ENCODE measurements at places on chromosomes 4 and X. TPM values are rescaled to one million over a fixed set of nuclear protein-coding genes. Genes with fewer than 3 reads are reported as not detected.

The AADAT gene
- 3.1 TPM for total RNA-seq

The DMRTC1 gene
- total RNA-seq = not detected

The JAKMIP1 gene
- total RNA-seq = not detected

DNA sequence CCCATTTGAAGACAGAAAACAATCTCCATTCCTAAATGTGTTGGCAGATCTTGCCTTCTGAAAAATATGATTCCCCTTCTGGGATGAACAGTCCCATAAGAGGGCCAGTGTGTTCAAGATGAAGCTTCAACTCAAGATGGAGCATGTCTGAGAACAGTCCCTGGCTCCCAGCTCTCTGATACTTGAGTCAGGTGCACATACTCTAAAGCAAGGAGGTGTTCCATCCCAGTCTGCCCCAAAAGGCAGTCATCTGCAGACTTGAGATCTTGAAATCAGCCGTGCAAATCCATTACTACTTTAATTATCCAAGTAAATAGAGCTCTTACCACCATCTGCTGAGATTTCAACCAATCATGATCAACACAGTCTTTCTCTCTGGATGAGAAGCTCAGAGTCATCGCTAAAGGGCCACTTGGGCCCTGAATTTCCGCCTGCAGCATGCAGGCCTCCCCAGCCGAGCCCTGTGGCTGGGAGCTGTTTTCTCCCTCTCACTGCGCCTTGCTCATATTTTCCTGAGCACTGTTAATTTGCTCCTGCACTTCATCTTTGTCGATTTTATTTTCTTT is 22.2 kb downstream of the CCDC149 start:
- H3K36me3 ChIP-seq = no peaks in the 10 kb centered on the region
- no peak for DNase-seq
- no peaks in the 10 kb centered on the region for H3K4me1 ChIP-seq

- H3K27ac ChIP-seq = no peak overlapping the region
- H3K27me3 ChIP-seq = no peaks in the 10 kb centered on the region
- no peaks in the 10 kb centered on the region for H3K36me3 ChIP-seq
- no peak for DNase-seq
Measured at GRCh38 chrX:10749113-10749512, 128.7 kb upstream of the MID1 start.

DNA sequence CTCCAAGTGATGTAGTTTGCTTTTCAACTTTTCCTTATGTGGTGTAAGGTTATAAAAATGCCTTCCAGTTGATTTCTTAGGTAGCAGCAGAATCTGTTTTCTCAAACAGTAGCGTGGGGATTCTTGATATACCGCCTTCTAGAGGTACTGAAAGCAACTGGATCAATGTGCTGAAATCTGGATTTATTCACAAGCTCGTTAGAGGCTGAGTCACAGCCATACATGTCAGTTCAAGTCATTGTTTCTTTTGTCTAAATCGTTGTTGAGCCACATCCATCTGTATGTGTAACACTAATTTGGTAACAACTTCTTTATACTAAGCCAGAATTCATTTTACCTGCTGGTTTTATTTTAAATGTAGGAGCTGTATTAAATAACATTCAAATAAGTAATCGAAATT is 200.0 kb upstream of the MAD2L1 start:
- no peaks in the 10 kb centered on the region for H3K4me1 ChIP-seq
- H3K27me3 ChIP-seq = no peaks in the 10 kb centered on the region
- no peaks in the 10 kb centered on the region for H3K36me3 ChIP-seq
- H3K4me3 ChIP-seq = no peak overlapping the region
- DNase-seq = no peak
- H3K27ac ChIP-seq = no peak overlapping the region

- peak; percentile 2 for DNase-seq
- H3K4me3 ChIP-seq = no peak overlapping the region
- no peaks in the 10 kb centered on the region for H3K27me3 ChIP-seq
Measured at GRCh38 chrX:68503836-68504636, 5.2 kb downstream of the YIPF6 start.

DNA sequence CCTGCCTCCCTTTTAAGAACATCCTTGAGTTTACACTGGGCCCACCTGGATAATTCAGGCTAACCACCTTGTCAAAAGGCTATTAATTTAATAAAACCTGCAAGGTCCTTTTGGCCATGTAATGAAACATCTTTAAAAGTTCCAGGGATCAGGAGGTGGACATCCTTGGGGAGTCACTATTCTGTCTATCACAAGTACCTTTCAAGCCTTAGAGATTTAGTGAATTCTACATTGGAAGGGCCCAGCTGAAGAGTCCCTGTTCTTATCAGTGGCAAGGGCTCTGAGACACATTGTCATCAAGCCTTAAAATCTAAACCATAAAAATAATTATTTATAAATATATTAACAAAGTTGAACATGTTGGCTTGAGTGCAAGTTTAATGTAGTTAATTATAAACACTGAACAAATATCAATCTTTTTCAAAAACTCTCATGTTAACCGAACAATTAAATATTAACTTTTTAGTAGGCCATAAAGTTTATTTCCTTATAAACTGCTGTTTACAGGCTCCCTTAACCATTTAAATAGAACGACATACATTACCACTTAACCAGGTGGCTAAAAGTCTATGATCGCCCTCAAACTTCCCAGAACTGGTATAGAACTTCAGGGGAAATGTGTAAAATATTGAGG is 104.4 kb upstream of the CBR4 start:
- H3K4me1 ChIP-seq = peaks cover 32% of the 10 kb centered on the region
- DNase-seq = no peak
- H3K27me3 ChIP-seq = no peaks in the 10 kb centered on the region
- H3K4me3 ChIP-seq = no peak overlapping the region
- no peak overlapping the region for H3K27ac ChIP-seq
- peaks cover 9% of the 10 kb centered on the region for H3K36me3 ChIP-seq

- H3K4me1 ChIP-seq = no peaks in the 10 kb centered on the region
- H3K27me3 ChIP-seq = no peaks in the 10 kb centered on the region
- H3K27ac ChIP-seq = no peak overlapping the region
- no peaks in the 10 kb centered on the region for H3K36me3 ChIP-seq
- DNase-seq = no peak
- H3K4me3 ChIP-seq = no peak overlapping the region
Measured at GRCh38 chr4:14743172-14743571, 259.1 kb upstream of the CPEB2 start.

DNA sequence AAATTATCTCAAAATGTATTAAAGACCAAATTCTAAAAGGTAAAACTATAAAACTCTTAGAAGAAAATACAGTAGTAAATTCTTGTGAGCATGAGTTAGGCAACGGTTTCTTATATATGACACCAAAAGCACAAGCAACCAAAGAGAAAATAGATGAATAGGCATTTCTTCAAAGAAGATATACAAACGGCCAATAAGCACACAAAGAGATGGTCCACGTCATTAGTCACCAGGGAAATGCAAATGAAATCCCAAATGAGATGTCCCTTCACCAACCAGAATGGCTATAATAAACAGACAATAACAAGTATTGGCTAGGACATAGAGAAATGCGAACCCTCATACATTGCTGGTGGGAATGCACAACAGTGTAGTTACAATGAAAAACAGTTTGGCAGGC is 44.6 kb downstream of the RAB33A start:
- H3K36me3 ChIP-seq = no peaks in the 10 kb centered on the region
- peak; percentile 1 for DNase-seq
- H3K27me3 ChIP-seq = no peaks in the 10 kb centered on the region
- no peak overlapping the region for H3K27ac ChIP-seq
- no peak overlapping the region for H3K4me3 ChIP-seq

All from endothelial cell of umbilical vein (primary cell).